ENCODE measurements at places on chromosomes 1 and 21.

GRCh38 chr1:10451287-10451686 lies 1.5 kb downstream of the CORT start:
- DNase-seq = no peak

GRCh38 chr1:167447521-167448136 lies 70.7 kb downstream of the CD247 start:
- no peak for DNase-seq

GRCh38 chr1:149963358-149963757 lies 26.7 kb upstream of the MTMR11 start:
- no peak for DNase-seq

GRCh38 chr1:1050577-1051052 lies 23.5 kb downstream of the RNF223 start:
- DNase-seq = no peak

DNA sequence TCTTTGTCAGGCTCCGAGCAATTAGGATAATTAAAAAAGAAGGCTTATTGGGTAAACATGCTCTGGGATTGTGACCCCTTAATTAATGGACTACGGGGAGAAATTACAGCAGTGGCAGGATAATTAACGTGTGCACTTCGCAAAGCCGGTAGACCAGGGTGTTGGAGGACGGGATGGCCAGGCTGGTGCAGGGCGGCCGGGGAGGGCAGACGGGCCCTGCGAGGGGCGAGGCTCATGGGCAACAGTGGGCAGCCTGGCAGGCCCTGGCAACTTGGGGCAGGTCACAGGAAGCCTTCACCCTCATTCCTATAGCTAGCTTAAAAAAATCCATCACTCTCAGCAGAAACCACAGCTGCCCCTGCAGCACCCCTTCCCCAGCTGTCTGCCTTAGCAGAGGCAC lies 186.2 kb upstream of the ARHGEF16 start:
- DNase-seq = no peak

- no peak for DNase-seq
These were observed 16.3 kb downstream of the PDZK1 start for GRCh38 chr1:145690587-145691558.

GRCh38 chr1:29290414-29290985 lies 54.2 kb downstream of the PTPRU start:
- DNase-seq = no peak

GRCh38 chr21:42332557-42333317 lies 17.5 kb upstream of the TFF3 start:
- DNase-seq = no peak

DNA sequence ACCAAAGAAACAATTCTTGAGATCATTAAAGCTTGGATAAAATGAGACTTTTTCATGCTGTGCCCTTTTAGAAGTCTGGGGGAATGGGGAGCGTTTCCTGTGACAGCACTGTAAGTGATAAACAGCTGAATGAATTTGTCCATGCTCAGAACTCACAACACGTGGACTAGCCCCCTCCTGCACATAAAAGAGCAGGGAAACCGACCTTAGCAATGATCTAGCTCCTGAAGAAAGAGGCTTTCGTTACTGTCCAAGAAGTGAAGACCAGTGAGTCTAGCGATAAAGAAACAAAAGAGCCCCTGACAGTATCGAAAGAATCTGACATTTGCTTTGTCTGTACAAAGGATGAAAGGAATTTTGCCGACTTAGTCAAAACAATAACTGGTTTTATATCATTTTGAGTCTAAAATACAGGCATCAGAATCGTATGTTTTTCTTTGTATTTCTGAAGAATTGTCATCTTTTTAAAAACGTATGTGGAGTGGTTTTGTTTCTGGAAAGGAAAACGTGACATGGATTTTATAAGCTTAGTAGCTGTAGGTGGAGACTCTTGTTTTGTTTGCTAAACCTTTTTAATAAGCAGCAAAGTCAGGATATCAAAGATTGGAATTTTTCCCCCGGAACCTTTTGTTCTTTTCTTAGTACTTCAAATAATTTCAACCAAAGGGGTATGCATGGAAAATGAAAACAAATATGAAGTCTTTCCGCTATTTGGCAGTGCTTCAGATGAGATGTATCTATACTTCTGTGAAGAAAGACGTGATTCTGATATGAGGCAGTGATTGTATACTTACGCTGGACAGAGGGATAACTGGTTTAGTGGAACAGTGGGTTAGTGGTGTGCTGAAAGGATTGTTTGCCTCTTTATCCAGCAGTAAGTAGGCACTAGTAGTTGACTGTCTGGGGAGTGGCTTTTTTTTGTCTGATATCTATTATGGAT lies 61.0 kb downstream of the MAST2 start:
- no peak for DNase-seq

Data from cortex of kidney (tissue), 1 donor.